GM23248 (cell line): ENCODE measurements at places on chromosomes 5 and 9.

DNA sequence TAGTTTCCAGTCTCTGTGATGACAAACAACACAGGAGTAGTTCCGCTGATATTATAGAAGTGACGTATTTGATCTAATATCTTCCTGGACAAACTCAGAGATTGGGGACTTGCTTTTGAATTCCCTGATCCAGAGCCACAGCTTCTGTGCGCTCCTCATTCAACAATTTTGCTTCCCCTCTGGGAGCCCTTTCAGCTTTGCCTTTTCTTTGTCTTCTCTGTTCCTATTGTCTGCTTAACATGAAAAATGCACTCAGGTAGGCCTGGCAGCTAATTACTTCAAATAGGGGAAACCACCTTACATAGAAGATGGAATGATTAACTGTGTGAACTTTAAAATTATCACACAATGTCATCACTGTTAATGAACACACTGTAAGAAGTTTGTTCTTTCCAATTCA is 192.9 kb downstream of the EPB41L4A start:
- DNase-seq, result no peak

DNA sequence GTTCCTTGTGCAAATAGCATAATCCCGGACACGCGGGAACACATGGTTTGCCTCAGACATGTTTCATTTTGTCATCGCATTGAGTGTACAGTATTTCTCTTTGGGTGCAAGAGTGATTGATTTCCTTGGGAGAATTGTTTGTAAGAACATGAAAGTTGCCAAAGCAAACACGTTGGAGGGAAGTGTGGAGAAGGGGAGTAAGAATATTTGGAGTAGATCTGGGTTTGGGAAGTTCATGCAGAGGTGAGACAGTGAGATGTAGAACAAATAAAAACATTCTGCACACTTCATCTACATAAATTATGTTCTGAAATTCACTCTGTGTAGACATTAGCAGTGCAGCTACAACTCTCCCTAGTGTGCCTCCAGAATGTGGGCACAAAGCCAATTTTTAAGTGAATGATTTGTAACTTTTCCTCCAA is 24.0 kb downstream of the FOXD1 start:
- no peak for DNase-seq

- DNase-seq, result no peak
Observed at GRCh38 chr9:135712613-135713295, 10.8 kb downstream of the KCNT1 start.

GRCh38 chr9:98993570-98993945 is 49.9 kb downstream of the COL15A1 start:
- no peak for DNase-seq

GRCh38 chr5:124536333-124536732 is 210.1 kb downstream of the ZNF608 start:
- DNase-seq, result no peak

DNA sequence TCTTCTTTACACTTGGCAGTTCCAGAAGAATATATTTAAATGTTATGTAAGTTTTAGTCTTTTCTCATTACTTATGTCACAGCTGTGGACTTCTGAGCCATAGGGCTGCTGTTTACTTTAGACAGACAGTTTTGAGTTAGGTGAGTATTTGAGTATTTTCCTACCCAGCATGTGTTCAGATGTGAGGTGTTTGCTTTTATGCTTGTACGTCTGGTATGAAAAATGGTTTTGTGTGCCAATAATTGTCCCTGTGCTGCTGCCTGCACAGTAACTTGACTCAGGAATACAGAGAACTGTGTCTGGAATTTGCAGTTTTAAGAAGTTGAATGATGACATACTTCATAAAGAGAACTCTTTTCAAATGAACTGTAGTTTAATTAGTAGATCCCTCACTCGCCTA is 20.8 kb downstream of the MEGF10 start:
- no peak for DNase-seq
